ENCODE measurements at places on chromosomes 5 and 9. TPM values are rescaled to one million over a fixed set of nuclear protein-coding genes. Genes with fewer than 3 reads are reported as not detected.

GRCh38 chr9:93126151-93126781 is 7.8 kb downstream of the NINJ1 start:
- peak; percentile 54 for DNase-seq

GRCh38 chr5:13540168-13540750 is 404.2 kb downstream of the DNAH5 start:
- no peak for DNase-seq

GRCh38 chr5:97427235-97427634 is 244.2 kb upstream of the RIOK2 start:
- no peak for DNase-seq

DNA sequence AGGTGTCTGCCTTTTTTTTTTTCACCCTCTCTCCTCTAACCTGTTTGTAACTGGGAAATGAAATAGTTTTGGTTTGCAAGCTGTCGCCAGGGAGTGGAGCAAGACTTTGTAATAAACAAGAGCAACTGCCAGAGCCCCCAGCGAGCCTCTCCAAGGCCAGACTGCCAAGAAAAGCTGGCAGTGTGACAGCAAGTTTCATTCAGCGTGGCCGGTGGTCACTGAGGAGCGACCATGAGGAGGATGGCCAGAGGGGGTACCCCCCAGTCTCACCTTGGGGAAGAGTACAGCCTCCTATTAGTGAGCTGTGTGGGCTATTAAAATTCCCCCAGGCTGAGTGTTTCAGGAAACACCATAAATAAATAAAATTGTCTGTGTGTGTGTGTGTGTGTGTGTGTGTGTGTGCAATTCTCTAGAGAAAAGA is 49.9 kb downstream of the ZFAND5 start:
- no peak for DNase-seq

GRCh38 chr9:103900466-103900865 is 193.6 kb upstream of the SMC2 start:
- no peak for DNase-seq

- no peak for DNase-seq
These were observed 29.6 kb upstream of the UBAC1 start for GRCh38 chr9:135990468-135991429.

GRCh38 chr5:172429201-172429940 is 25.0 kb downstream of the SH3PXD2B start:
- DNase-seq = no peak

DNA sequence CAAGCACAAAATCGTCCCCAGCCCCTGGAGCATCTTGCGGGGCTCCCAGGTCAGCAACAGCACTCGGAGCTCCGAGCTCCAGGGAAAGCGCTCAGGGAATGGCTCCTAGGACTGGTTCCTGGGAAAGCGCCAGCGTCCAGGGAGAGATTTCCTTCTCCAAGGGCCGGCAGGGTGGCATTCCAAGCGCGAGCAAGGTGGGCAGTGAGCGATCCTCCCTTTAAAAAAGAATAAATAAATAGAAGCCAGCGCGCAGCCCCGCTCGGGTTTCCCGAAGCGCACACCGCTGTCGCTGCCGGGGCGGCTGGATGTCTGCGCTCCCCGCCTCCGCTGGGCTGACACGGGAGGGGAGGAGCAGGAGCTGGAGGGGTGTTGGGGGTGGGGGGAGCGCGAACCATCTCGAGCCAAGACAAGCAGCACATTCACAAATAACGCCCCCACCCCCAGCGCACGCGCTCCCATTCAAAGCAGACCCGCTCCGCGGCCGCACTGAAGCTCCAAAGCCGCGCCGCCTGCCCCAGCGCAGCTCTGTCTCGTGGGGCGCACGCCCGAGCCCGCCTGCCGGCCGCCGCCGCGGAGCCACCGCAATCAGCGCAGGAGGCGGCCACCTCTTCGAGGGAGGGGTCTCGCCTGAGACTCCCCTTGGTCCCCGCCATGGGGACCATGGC is 327.4 kb downstream of the SH3GL2 start:
- DNase-seq = peak; percentile 68

DNA sequence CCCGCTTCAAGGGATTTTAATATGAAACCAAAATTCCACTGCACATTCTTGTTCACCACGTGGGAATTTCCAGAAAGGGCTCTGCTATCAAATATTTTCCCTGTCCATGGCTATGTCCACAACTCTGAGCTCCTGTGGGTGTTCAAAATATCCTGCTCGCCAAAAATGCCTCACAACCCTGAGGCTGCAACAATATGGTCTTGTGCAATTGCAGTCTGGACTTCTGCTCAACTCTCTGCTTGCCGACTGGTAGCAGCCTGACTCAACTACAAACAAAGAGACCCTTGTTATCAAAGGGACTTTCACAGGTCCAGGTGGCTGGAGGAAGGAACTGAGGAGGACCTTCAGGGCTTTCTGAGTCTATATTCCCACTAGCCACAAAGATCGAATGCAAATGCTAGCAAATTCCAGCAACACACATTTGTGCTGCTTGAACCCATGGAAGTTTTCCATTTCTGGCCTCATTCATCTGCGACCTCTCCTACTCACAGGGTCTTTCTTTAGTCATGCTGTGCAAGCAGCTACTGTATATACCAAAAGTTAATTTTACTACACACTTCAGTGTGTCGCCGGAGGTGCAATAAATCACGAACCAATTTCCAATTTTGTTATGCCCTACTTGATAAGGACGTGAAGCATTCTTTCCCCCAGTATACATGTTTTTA is 169.2 kb upstream of the SLC30A5 start:
- peak; percentile 46 for DNase-seq

- no peak for DNase-seq
These were observed 214.9 kb upstream of the SEMA6A start for GRCh38 chr5:116789522-116789921.

- no peak for DNase-seq
These were observed 87.3 kb downstream of the INVS start for GRCh38 chr9:100186356-100186755.

GRCh38 chr5:64763948-64764503 is 4.5 kb downstream of the SREK1IP1 start:
- no peak for DNase-seq

Gene CCDC152
- total RNA-seq = 1.4 TPM

Gene SLC46A2
- not detected for total RNA-seq

Gene PCDHGA3
- 9.8 TPM for total RNA-seq

Gene WNK2
- total RNA-seq = 200 TPM

Gene F2RL1
- 0.73 TPM for total RNA-seq

Gene OR1Q1
- not detected for total RNA-seq

Gene NRG2
- total RNA-seq = 1.9 TPM
